Vagina (tissue), 2 donors: ENCODE measurements at places on chromosomes 3 and 15. TPM values are rescaled to one million over a fixed set of nuclear protein-coding genes. Genes with fewer than 3 reads are reported as not detected.

The TMCC1 gene
- 16.7 TPM for total RNA-seq

DNA sequence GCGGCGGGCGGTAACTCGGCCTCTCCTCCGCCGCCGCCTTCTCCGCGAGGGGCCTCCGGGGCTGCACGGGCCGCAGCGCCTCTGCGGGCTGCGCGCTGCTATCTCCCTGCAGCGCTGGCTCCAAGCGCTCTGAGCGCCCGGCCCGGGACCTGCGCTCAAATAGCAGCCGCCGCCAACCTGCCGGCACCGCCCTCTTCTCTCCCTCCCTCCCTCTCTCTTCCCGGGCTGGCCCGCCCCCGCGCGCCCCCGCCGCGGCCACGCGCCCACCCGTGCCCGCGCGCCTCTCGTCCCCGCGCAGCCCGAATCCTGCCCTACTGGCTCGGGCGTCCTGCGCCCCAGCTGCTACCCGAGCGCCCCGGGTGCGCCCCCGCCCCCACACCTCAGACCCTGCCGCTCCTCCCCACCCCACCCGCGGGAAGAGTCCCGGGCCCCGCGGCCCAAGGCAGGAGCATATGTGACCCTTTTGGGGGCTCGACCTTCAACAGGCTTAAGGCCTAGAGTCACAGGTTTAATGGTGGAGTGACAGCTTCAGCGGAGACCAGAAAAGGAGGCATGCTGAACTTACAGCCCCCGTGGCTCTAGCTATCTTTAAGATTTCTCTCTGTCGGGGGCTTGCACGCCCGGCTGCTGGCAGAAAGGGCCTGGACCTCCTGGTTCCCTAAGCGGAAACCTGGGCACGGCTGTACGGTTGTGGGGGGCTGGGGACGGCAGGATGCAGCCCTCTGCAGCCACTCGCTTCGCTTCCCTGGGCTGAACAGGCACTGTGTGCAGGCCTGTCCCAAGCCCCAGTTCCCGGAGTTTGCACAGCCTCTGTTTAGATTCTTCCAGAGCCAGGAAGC is at the start of gene CACNA2D2:
Gene CACNA2D2 (minus strand): TSS at position 131 of the 839 bp plus-strand sequence. CDS start 211 bp downstream, outside the sequence.
- no peaks in the 10 kb centered on the region for H3K27me3 ChIP-seq
- H3K4me3 ChIP-seq: peak within 1 kb of the TSS; percentile 48
- H3K36me3 ChIP-seq: no peaks in the 10 kb centered on the region
- H3K4me1 ChIP-seq: peaks cover 12% of the 10 kb centered on the region
- no peak for DNase-seq

The CCR5 gene
- 3.9 TPM for total RNA-seq

DNA sequence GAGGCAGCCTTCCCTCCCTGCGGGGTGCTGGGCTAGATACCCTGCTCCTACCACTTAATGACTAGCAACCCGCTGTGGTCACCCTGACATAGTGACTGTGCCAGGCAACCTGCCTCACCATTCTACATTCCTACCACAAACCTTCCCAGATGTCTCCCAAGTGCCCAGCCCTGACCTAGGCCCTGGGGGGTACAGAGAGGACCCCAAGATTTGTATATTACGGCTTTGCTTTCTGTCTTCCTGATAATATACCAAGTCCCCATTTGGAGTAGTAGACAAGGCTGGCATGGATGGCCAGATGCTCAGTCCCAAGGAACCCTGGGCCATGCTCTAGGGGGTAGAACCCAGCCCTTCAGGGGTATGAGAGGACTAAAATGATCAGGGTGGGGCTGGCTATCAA is 31.0 kb downstream of the ESYT3 start:
- no peak overlapping the region for H3K4me3 ChIP-seq
- no peaks in the 10 kb centered on the region for H3K36me3 ChIP-seq
- no peak overlapping the region for H3K27ac ChIP-seq
- no peaks in the 10 kb centered on the region for H3K27me3 ChIP-seq

GRCh38 chr3:59882746-59883145 is 832.9 kb upstream of the CFAP20DC start:
- H3K4me3 ChIP-seq: no peak overlapping the region
- DNase-seq: no peak
- no peaks in the 10 kb centered on the region for H3K27me3 ChIP-seq

The GRAMD2A gene
- 7.4 TPM for total RNA-seq

The LSM3 gene
- 6.4 TPM for total RNA-seq

DNA sequence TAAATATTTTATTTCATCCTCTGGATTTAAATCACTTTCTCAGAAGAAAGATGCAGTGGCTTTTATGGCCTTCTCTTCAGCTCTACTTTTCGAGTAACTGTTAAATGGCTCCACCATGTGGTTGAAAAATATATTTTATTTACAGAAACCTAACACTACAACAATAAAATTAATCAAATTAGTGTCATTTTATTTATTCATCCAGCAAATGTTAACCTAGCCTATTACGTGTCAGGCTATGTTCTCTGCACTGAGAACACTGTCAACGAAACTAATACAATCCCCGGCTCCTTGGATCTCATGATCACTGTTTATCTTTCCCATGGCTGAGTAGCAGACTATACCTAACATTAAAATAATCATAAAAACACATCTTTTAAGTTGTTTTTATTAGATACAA is 148.0 kb upstream of the OSTN start:
- H3K27me3 ChIP-seq: no peaks in the 10 kb centered on the region
- H3K4me3 ChIP-seq: no peak overlapping the region
- H3K27ac ChIP-seq: no peak overlapping the region
- DNase-seq: no peak
- no peaks in the 10 kb centered on the region for H3K4me1 ChIP-seq

The RASL12 gene
- total RNA-seq: 85.7 TPM

DNA sequence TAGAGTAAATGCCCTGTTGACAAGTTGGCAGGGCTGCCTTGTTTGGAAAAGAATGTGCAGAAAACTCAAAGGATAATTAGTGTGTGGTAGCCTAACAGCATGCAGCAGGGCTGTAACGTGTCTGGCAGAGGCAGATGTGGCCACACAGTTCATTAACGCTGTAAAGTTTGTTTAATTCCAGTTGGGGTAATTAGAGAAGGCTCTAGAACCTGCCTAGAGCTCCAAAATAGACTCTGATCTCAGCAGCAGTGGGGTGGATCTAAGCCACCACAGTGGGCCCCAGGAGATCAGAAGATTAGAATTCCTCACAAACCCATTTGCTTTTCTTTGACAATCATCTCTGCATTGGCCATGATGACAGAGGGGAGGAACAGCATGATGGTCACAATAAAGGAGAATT is 65.1 kb upstream of the LEKR1 start:
- H3K4me1 ChIP-seq: no peaks in the 10 kb centered on the region
- no peaks in the 10 kb centered on the region for H3K27me3 ChIP-seq
- no peak overlapping the region for H3K4me3 ChIP-seq
- H3K27ac ChIP-seq: no peak overlapping the region
- no peak for DNase-seq

GRCh38 chr15:74240002-74240568 is 4.0 kb downstream of the CCDC33 start:
- H3K27me3 ChIP-seq: no peaks in the 10 kb centered on the region
- H3K27ac ChIP-seq: no peak overlapping the region
- DNase-seq: no peak
- H3K36me3 ChIP-seq: no peaks in the 10 kb centered on the region

The GUCA1C gene
- total RNA-seq: not detected

- no peak for DNase-seq
- H3K4me1 ChIP-seq: peaks cover 22% of the 10 kb centered on the region
- H3K36me3 ChIP-seq: no peaks in the 10 kb centered on the region
- no peak overlapping the region for H3K27ac ChIP-seq
- H3K27me3 ChIP-seq: no peaks in the 10 kb centered on the region
- H3K4me3 ChIP-seq: no peak overlapping the region
These were observed 138.8 kb downstream of the BBX start for GRCh38 chr3:107661447-107662123.

The PPP1R14D gene
- total RNA-seq: not detected

DNA sequence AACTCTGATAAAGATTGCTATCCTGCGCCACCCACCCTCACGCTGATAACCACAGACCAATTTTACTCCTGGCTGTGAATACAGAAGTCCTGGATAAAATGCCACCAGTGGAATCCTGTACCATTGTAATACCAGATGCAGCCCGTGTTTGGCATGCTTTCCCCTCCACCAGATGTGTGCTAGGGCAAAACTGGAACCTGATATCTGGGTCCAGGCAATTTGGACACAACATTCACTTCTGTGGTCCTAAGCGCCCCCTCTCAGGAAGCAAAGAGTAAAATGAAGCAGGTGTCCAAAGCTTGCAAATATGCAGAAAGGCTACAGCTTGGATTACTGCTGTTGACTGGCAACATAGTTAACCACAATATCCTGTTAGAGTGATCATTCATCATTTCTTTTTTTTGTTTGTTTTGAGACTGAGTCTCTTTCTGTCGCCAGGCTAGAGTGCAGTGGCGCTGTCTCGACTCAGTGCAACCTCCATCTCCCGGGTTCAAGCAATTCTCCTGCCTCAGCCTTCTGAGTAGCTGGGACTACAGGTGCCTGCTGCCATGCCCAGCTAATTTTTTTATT is 32.8 kb downstream of the LOXL1 start:
- no peak overlapping the region for H3K27ac ChIP-seq
- DNase-seq: no peak
- no peaks in the 10 kb centered on the region for H3K36me3 ChIP-seq
- peaks cover 11% of the 10 kb centered on the region for H3K4me1 ChIP-seq
- no peak overlapping the region for H3K4me3 ChIP-seq

- no peak overlapping the region for H3K4me3 ChIP-seq
- H3K4me1 ChIP-seq: peaks cover 46% of the 10 kb centered on the region
- no peaks in the 10 kb centered on the region for H3K36me3 ChIP-seq
- H3K27me3 ChIP-seq: no peaks in the 10 kb centered on the region
These were observed 6.8 kb downstream of the RARRES1 start for GRCh38 chr3:158725348-158726011.

The C3orf20 gene
- total RNA-seq: 0.49 TPM

GRCh38 chr3:2938711-2939110 is 171.5 kb downstream of the IL5RA start:
- no peaks in the 10 kb centered on the region for H3K36me3 ChIP-seq
- no peaks in the 10 kb centered on the region for H3K27me3 ChIP-seq
- H3K4me1 ChIP-seq: no peaks in the 10 kb centered on the region
- H3K27ac ChIP-seq: no peak overlapping the region
- no peak for DNase-seq

The ZNF106 gene
- total RNA-seq: 38.1 TPM

DNA sequence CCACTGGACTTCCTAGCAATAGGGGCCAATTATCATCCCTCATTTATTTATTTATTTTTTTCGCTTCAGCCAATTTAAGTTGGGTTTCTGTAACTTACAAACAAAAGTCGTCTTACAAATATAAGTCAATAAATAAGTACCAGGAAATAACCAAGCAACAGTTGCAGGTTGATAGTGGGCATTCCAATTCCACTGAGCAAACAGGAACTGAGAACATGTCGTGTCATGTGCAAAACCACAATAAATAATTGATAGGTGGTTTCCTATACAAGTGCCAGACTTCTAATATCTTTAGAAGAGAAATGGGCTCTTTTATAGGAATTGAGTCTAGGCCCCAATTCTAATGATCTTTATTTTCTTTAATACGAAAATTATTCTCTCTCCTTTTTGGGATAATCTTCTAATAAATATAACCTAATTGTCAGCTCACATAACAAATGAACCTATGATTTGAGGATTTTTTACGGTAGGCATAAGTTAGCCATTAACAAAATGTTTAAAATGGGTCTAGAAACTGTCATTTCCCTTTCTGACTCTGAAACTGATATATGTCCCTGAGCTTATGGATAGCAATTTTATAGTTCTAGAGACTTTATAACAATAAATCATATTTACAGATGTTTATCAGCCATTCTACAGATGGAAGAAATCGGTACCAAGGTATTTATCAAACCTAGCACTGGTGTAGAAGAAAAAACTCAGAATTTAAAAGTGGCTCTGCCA is 571.8 kb downstream of the FOXP1 start:
- no peaks in the 10 kb centered on the region for H3K27me3 ChIP-seq
- H3K36me3 ChIP-seq: no peaks in the 10 kb centered on the region
- H3K27ac ChIP-seq: no peak overlapping the region
- no peak for DNase-seq
- peaks cover 36% of the 10 kb centered on the region for H3K4me1 ChIP-seq
- H3K4me3 ChIP-seq: no peak overlapping the region

DNA sequence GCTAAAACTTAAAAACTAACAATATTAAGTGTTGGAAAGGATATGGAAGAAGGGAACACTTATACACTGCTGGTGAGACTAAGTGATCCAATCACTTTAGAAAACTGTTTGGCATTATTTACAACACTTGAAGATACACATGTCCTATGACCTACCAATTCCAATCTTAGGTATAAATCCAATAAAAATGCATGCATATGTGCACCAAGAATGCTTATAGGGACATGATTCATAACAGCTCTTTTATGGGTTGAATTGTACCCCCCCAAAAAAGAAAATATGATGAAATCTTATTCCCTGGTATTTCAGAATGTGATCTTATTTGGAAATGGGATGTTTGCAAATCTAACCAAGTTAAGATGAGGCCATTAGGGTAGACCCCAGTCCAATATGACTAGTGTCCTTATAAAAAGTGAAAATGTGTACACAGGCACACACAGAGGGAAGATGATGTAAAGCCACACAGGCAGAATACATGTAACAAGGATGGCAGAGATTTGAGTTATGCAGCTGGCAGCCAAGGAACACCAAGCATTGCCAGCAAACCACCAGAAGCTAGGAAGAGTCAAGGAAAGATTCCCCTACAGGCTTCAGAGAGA is 15.3 kb downstream of the CCR8 start:
- H3K27me3 ChIP-seq: no peaks in the 10 kb centered on the region
- H3K4me3 ChIP-seq: no peak overlapping the region
- H3K27ac ChIP-seq: no peak overlapping the region
- no peaks in the 10 kb centered on the region for H3K4me1 ChIP-seq
- H3K36me3 ChIP-seq: no peaks in the 10 kb centered on the region

DNA sequence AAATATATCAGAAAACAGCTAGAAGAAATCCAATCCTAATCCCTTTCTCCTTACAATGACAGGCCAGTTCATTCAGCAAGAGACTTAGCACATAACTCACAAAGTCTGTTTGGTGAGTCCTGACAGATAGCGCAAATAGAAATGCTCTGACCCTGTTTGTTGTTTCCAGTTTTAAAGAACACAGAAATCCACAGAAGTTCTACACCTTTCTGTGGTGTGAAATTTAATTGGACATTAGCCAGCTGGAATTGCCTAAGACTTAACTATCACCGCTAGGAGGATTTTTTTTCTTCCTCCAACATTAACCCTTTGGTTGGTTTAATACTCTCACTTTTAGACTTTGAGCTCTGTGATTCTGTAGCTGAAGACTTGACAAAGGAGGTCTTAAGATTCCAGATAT is 30.8 kb downstream of the HDC start:
- no peak overlapping the region for H3K27ac ChIP-seq
- H3K36me3 ChIP-seq: no peaks in the 10 kb centered on the region
- H3K4me3 ChIP-seq: no peak overlapping the region
- no peak for DNase-seq

DNA sequence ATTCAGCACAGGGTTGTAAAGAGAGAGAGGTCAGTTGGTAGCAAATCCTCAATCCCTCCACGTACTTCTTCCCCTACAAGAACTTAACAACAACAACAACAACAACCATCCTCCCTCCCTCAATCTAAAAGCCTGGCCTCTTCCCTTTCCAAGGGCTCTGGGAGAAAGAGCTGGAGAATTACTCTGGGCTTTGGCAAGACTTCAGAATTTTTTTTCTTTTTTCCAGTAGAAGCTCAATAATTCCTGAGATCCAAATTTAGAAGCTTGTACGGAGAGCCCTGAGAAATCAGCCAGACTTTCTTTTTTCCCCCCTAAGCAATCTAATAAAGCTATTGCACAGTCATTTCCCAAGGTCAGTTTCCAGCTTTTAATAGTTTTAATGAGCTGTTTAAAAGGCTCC is 95.8 kb upstream of the CACNA2D3 start:
- peaks cover 5% of the 10 kb centered on the region for H3K4me1 ChIP-seq
- DNase-seq: no peak
- H3K27me3 ChIP-seq: no peaks in the 10 kb centered on the region
- H3K27ac ChIP-seq: no peak overlapping the region
- H3K4me3 ChIP-seq: no peak overlapping the region
